ENCODE measurements at places on chromosomes 12 and 14.

- no peak for DNase-seq
Measured at GRCh38 chr12:63915105-63915800, 70.8 kb downstream of the SRGAP1 start.

- DNase-seq = no peak
Measured at GRCh38 chr14:89990623-89991275, 35.0 kb downstream of the TDP1 start.

DNA sequence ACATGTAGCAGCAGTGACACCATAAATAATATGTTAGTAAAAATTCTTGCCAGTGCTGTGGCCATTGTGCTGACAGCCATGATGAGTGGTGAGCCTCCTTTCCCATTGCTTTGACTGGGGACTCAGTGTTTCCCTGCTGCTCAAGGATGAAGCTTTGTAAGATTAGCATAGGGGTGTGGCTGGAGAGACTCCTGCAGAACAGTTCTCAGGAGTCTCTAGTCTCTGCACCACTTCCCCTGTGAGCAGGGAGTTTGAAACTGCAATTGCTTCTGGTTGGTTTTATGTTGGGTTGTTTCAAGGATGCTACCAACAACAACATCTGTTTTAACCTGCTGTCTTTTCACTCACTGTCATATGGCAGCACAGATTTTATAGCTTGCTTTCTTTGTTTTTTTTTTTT, 41.4 kb downstream of the ZC3H14 start:
- DNase-seq = no peak

- DNase-seq = no peak
Measured at GRCh38 chr14:95360828-95361227, 41.1 kb upstream of the CLMN start.

DNA sequence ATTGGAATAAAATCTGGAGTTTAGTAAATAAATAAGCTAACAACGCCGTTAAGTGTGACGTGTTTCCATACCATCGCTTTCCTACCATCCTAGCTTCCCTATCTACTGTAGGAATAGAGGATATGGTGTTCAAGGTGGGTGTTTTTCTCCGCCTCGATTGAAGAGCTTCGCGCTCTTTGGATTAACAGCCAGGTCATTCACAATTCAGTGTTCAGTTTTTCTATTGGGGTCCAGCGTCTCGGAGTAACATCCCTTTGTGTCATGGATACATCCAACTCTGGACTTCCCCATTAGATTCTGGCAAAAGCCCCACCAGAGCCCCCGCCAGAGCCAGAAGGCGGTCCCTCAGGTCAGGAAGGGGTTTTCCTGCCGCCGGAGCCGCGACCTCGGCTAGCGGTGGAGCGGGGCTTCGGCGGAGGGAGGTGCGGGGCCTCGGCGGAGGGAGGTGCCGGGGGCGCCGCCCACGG, 1.2 kb upstream of the SRGAP1 start:
- DNase-seq = no peak

- DNase-seq = no peak
Measured at GRCh38 chr12:96195845-96196451, 1.8 kb downstream of the ELK3 start.
